A172 (cell line): ENCODE measurements at places on chromosomes 1 and 21.

DNA sequence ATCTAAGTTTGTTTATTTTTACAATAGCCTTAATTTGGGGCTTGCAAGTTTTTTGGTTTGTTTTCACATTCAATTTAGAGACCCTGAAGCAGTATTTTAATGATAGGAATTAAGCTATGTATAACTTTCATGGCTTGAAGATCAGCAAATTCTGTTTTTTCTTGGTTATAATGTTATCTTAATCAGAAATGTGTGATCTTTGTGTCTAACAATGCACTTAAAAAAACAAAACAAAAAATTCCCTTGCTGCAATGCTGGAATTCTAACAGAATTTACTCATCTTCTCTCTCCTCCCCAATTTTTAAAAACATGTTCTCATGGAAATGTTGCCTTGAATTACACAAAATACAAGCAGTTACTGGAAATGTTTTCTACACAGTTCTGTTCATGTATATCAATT lies 113.1 kb downstream of the OLFML2B start:
- peak; percentile 20 for DNase-seq

DNA sequence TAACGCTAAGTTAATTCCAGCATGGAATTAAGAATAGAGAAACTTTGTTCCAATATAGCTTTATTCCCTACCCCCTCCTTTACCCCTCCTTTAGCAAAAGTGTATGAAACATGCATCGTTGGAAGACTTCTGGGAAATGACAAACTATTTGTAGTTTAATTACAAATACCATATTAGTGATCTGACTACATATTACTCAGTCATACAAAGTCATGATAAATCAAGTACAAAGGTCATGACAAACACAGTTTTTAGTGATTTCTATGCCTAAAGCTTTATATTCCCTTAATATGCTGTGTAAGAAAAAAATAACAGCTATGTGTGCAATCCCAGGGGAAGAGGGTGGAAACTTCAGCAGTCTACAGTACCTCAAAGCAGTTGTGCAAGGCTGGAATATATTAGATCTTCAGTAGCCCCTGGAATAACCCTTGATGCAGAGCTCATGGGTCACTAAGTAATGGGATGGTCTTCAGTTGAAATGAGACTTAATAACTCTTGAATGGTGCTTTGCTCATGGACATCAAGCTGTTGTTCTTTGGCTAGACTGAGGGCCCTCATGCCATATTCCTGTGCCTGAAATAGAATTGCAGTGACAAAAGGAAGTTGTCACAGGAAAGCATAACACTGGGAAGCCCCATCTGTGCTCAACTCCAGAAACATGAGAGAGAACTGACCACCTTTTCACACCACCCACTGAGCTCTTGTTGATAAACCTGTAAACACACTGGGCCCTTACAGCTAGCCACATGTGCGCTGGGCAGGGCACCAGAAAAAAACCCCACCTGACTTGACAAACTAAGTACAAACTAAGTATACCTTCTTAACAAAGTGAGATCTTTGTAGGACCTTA lies 25.3 kb downstream of the ZMYND12 start:
- DNase-seq, result no peak

DNA sequence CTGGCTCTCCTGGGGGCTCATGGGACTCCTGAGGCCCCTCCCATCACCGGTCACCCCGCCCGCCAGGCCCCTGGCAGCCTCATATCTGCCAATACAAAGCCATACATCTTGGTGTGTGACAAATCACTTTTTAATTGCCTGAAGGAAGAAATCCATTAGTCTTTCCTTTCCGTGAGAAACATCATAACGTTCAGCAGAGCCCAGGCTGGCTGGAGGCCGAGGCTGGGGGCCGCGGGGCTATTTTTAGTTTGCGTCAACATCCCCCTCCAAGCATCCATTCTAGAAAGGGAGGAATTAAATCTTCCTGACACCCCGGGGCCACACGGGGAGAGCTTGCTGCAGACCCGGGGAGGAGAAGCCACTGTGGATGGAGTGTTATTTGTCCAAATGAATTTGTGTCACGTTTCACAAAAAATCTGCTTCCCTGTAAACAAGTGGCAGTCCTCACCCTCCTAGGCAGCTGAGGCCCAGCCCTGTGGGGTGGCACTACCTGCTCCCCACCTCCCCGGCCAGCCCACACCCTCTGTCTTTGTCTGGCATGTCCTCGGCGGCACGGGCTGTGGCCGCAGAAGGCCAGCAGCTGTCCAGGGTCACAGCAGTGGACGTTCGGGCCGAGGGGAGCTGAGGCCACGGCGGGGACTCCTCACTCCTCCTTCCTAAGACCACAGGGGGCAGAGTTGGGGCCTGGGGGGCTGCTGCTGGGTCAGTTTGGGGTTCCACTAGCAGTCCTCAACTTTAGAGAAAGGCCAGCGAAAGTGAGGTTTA lies 236.9 kb upstream of the VAMP3 start:
- DNase-seq, result no peak

DNA sequence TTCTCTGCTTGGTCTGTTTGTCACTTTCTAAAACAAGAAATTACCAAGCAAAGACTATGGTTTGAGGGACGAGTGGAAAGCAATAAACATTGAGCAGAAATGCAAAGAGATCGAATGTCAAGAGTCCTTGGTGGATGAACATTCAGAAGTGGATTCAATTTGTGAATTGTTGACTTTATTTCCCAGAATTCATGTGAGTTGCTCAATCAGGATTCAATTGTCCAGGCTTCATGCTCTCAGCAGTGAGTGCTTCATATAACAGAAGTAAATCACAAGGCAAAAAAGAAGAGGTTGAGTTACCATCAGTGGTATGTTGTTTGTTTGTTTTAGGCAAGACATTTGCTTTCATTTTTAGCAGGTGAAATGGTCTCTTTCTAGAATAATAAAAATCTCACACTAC lies 31.9 kb downstream of the NGF start:
- no peak for DNase-seq

- DNase-seq, result no peak
These were observed 86.0 kb downstream of the PRRX1 start for GRCh38 chr1:170749959-170750358.

- no peak for DNase-seq
These were observed 121.7 kb upstream of the PRDX6 start for GRCh38 chr1:173355281-173356031.

- DNase-seq, result no peak
These were observed 2.4 kb upstream of the CHML start for GRCh38 chr1:241642593-241642944.

- no peak for DNase-seq
These were observed 60.3 kb downstream of the TRAF5 start for GRCh38 chr1:211386921-211387320.

- no peak for DNase-seq
These were observed 17.8 kb downstream of the SCAF4 start for GRCh38 chr21:31713973-31714740.

GRCh38 chr21:30200000-30200399 lies 15.9 kb downstream of the CLDN8 start:
- no peak for DNase-seq

- peak; percentile 70 for DNase-seq
These were observed 1.3 kb downstream of the RIT1 start for GRCh38 chr1:155909894-155910293.

DNA sequence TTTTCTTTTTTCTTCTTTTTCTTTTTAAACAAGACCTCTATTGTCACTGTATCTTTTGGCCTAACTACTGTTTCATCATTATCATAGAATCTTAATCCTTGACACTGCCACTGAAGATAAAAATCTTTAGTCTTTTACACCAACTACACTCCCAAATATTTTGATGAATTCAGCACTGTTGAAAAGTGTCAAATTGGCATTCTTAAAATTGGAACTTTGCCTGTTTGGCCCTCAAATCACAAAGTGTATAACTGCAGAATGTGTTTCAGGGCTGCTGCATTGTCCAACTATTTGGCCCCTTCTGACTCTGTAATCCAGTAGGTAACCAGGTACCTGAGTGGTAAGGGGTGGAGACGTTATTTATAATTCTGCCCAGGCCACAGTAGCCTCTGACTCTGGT lies 34.3 kb downstream of the ACTN2 start:
- DNase-seq, result no peak

DNA sequence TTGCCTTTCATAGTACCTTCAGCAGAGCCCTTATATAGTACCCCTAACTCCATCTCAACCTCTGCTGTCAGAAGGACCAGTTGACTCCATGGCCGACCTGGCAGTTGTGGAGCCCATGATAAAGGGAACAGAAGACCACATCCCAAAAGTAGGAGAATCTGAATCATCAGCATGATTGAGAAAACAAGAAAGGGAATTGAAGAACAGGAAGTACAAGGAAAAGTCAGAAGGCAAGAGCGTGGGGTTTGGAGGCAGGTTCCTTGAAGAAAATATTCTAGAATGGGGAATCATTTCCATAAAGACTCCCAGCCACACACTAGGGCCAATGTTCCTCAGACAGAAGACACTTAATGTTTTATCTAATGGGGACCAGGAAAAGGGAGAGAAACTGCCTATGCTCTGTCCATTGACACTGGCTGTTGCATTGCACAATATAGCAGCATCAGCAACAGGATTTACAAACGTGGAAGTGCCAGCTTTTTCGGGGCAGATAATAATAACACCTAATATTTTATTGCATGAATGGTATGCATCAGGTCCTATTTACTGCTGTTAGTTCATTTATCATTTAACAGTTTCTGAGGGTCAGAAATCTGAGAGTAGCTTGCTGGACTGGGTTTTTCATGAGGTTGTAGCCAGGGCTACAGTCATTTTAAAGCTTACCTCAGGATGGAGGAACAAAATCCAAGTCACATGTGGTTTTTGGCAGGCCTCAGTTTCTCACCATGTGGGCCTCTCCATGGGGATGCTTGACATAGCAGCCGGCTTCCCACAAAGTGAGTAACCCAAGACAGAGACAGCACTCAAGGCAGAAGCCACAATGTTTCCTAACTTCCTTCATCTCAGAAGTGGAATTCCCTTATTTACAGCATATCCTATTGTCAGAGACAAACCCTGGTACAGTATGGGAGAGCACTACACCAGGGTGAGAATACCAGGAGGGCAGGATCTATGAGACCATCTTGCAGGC lies 483.4 kb downstream of the PLPP3 start:
- DNase-seq, result no peak

- DNase-seq, result no peak
These were observed 573 bp upstream of the CPT2 start for GRCh38 chr1:53196017-53196484.

DNA sequence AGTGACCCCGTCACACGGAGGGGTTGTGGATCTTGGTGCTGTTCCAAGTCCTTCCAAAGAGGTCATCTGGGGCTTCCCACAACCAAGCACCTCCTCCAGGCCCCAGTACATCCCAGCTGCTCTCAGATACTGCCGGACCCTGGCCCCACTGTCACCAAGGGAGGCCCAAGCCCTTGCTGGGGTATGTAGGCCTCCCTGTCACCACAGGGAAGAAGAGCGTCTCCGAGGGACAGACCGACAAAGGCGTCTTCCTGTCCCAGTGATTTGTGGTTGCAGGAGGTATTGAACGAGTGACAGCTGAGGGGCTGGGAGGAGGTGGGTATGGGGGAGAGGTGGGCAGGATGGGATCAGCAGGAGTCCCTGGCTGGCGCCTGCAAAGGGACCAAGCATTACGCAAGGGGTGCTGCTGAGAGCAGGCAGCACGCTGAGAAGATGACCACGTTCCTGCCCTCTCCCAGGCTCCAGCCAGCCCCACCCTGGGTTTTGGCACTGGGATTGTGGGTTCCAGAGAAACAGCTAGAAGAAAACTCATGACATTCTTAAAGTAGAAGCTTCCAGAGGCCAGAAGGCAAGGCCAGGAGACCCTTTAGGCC lies 29.7 kb downstream of the LRP8 start:
- DNase-seq, result no peak

- no peak for DNase-seq
These were observed 202.6 kb downstream of the PDE4B start for GRCh38 chr1:65995336-65995735.

GRCh38 chr21:16978309-16978895 lies 534.4 kb upstream of the CXADR start:
- DNase-seq, result no peak

- no peak for DNase-seq
These were observed 23.4 kb downstream of the RPL5 start for GRCh38 chr1:92855236-92855635.

DNA sequence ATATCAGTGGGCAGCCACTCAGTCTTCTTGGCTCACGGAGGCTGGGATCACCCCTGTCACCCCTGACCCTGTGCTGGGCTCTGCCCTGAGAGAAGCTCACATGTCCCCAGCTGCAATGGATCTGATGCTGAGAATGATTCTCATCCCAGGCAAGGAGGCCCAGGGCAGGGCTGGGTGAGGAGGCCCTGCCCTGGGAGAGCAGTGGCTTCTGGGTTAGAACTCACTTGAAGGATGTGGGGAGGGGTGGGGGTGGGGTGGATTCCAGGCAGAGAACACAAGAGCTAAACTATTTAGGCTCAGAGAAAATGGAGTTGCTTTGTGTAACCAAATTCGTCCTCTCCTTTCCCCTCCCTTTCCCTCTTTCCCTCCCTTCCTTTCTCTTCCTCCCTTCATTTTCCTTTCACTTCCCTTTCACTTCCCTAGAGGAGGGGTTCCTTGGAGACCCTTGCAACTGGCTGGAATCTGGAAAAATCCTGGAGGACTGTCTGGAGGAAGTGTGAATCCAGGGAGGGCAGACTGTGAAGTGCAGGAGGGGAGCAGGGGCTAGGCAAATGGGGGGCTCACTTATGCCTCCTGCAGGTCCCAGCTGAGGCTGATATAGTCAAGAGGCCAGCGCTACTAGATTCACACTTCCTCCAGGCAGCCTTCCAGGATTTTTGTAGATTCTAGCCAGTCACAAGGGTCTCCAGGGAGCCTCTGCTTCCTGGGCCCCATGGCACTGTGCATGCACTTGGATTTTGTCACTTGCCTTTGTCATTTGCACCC lies 47.0 kb downstream of the IGSF21 start:
- no peak for DNase-seq

- no peak for DNase-seq
These were observed 24.9 kb upstream of the ETS2 start for GRCh38 chr21:38780879-38781278.

DNA sequence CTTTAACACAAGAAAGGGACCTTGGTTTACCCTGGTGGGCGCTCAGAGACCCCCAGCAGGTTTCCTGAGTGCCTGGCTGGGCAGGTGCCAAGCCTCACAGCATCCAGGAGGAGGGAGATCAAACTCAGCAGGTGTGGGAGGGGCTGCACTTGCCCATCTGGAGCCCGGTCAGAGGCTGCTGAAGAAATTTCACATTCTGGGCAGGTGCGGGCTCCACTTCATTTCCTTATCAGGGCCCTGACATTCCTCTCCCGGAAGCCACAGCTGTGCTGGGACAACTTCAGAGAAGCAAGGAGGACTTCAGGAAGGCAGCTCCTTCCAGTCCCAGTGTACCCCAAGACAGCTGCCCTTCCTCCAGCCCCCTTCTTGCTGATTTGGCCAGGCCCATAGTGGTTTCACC lies 82.9 kb downstream of the ITPKB start:
- no peak for DNase-seq

DNA sequence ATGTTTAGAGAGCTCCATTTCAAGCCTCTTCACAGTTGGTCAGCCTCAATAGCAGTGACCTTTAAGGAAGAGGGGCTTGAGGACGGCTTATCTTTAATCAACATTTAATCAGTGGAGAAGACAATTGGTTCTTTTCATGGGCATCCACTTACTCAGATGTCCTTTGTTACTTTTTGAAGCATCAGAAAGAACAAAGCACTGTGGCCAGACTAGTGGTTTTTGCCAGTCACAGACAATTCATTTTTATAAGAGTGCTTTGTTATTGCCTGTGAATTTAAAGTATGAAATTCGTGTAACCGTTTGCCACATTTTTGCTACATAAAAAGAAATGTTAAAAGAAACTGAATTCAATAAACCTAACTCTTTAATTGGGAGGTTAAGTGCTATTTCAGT lies 222.8 kb downstream of the TPR start:
- no peak for DNase-seq
